ENCODE measurements at places on chromosomes 3 and 15.

GRCh38 chr15:70833861-70834765 is 19.8 kb downstream of the LARP6 start:
- peak; percentile 80 for DNase-seq

DNA sequence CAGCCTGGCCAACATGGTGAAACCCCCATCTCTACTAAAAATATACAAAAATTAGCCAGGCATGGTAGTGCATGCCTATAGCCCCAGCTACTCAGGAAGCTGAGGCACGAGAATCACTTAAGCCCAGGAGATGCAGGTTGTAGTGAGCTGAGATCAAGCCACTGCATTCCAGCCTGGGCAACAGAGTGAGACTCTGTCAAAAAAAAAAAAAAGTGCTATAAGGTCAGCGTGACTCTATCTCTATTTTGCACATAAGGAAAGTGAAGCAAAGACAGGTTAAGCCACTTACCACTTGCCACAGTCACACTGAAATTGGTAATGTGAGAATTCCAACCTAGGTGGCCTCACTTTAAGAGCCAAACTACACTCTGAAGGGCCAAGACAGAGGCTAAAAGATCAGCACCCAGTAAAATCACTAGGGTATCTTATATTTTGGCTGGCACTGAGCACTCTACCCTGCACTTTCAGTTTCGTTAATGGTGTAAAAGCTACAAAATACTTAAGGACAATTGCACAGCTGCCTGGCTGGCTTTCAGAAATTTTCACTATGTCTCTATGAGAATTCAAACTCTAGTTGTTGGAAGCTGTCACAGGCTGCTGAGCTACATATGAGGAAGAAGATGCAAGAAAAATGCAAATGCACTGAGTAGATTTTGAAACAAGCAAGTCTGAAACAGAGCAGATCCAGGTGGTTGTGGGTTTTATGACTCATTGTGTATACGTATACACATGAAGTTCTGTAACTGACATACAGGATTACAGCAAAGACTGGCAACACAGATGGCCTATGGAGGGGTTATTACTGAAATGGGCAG is 32.7 kb downstream of the TRANK1 start:
- peak; percentile 93 for DNase-seq

DNA sequence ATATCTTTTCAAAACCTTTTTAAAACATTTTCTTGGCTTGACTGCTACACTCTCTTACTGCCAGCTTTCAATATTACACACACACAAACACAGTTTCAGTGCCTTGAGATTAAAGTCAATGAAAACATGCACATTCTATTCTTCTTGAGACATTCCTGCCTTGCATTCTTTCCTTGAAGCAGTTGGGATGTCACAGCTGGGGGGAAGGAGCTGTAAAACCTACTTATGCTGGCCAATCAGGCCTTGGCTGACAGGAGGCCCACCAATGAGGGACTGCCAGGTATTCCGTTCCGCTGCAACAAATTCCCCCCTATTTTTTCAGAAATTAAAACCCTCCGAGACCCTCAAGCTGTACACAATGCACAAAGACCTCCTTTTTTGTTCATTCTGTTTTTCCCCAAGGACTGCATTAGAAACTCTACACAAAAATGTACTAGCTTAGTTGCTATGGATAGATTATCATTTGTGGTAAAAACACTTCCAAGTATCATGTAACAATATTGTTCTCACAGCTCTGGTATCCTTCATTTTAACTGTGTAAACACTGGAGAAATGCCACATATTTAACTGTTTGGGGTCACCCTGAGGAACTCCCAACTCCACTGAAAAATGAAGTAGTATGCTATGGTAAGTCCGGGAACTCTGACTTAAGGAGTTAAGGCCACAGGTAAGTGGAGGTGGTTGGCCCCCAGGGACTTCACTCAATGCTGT is 18.5 kb downstream of the FSTL1 start:
- DNase-seq: peak; percentile 95

DNA sequence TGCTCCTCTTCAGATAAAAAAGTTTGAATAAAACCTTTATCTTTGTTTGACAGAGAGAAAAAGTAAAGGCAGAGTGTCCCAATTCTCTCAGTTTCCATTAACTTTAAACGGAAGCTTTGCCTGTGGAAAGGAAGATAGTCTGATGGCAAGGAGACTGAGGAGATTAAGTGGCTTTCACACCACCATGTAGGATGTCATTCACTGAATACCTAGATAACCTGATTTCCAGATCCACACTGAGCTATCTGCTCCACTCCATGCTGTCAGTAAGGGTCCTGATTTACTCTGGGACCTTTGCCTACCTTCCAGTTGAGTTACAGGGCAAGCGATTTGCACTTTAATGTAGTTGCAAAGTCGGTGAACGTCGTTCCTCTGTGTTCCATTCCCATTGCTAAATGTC is 233.4 kb upstream of the TBL1XR1 start:
- DNase-seq: no peak

DNA sequence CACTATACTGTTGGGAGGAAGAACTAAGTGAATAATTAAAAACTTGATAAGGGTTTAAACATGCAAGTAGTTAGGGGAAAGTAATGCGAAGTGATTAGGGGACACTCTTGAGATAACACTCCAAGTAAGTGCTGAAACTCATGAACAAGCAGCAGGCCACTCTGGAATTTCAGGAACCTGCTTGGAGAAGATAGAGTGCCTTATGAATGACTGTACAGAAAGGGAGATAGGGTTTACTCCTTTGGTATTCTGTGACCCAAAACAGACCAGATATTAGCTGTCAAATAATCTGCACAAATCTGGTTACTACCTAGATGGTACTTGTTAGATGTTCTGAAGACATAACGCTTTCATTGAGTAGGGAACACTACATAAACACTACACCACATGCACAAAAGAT is 85.6 kb downstream of the FRMD4B start:
- peak; percentile 16 for DNase-seq

DNA sequence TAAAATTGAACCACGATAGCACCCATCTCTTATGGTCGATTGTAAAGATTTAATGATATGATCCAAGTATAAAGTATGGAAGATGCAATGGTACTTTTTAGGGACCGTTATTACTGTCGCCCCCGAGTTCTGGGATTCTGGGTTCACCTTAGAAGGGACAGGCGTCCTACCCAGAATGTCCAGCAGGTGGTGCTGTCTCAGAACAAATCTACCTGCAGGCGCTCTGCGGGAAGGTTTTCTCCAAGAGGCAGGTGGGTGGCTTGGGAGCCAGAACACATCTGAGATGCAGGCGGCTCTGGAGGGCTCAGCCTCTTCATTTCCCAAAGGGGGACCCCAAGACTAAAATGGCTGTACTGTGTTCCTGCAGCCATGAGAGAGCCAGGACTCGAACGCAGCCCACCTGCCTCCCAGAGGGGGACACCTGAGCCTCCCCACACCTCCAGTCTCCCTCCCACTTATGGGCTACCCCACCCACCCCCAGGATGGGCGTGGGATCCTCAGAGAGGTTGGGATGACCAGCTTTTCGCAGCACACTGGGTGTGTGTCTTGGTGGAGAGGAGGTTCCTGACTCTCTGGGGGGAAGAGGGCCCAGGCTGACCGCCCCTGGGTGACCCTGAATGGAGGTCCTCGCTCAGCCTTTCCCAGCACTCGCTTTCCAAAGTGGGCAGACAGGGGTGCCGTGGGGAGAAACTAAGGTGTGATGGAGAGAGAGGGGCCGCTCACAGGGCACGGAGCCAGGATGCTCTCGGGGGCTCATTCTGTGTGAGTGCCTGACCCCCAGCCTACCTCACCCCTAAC is 28.1 kb upstream of the CORO2B start:
- DNase-seq: peak; percentile 33

DNA sequence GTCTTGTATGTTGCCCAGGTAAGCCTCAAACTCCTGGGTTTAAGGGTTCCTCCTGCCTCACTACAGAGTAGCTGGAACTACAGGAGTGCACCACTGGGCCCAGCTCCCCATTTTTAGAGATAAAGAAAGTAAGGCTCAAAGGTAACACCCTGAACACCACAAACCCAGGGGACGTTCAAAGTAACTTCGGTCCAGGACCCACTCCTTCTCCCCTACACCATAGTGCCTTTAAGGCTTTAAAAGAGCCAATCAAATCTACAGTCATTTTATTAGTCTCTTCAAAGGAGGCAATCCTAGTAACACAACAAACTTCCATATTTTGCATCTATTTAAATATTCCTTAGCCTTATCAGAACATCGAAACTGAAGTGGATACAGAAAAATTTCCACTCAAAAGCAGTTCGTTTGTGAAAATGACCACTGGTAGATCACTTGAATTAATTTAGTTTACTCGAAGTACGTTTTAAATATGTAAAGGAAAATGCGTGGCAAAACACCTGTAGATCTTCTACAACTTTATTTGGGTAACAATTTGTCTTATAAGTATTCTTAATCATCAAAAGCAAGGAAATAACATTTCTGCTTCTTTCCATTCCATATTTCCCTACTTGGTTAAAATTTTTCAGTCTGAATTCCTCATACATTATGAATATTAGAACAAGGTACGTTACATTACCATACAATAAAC is 1.8 kb downstream of the STAG1 start:
- no peak for DNase-seq

- peak; percentile 93 for DNase-seq
These were observed 5.5 kb upstream of the VGLL3 start for GRCh38 chr3:86996261-86996955.

- peak; percentile 87 for DNase-seq
These were observed 309.7 kb downstream of the SLC9A9 start for GRCh38 chr3:143538577-143538981.

GRCh38 chr3:108462899-108463298 is 47.5 kb downstream of the MYH15 start:
- DNase-seq: peak; percentile 34
